ENCODE measurements at places on chromosomes 6 and 20. TPM values are rescaled to one million over a fixed set of nuclear protein-coding genes. Genes with fewer than 3 reads are reported as not detected.

The GFOD1 gene
- 1.8 TPM for total RNA-seq

The KCNG1 gene
- total RNA-seq = 17.9 TPM

The ERVFRD-1 gene
- total RNA-seq = not detected

The GSTA1 gene
- 0.68 TPM for total RNA-seq

The C20orf204 gene
- total RNA-seq = 1.7 TPM

The OR12D3 gene
- not detected for total RNA-seq

The C6orf141 gene
- total RNA-seq = 0.60 TPM

The PIM1 gene
- total RNA-seq = 8.2 TPM

The HRH3 gene
- total RNA-seq = not detected

The CAP2 gene
- total RNA-seq = 35.9 TPM

The ESR1 gene
- total RNA-seq = not detected

The CDSN gene
- total RNA-seq = not detected

The LY6G6D gene
- not detected for total RNA-seq

The NEDD9 gene
- total RNA-seq = 11.5 TPM
